ENCODE measurements at places on chromosomes 6 and 20.

GRCh38 chr20:46937533-46938226 is 43.0 kb downstream of the EYA2 start:
- DNase-seq, result no peak

DNA sequence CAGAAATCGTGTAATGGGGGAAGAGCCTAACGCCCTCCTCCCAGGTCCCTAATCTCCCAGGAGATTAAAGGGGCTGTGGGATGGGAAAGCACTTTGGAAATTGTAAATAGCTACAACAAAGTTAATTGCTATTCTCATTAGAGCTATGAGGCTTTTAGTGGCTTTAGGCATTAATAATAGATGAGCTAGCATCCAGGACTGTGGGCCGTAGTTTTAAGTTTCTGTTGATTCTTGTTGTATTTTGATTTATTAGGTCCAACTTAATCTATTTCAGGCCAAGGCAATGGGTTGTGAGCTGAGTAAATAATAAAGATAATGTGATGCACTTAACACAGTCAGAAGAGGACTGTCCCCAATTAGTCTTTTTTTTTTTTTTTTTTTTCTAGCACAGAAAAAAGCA is 67.7 kb downstream of the ANKRD6 start:
- DNase-seq, result no peak

GRCh38 chr20:14744723-14745122 is 407.3 kb upstream of the FLRT3 start:
- DNase-seq, result no peak

GRCh38 chr6:44661221-44662008 is 273.9 kb downstream of the CDC5L start:
- no peak for DNase-seq

All from NCI-H446 (cell line).